ENCODE measurements at places on chromosomes 4 and X. TPM values are rescaled to one million over a fixed set of nuclear protein-coding genes. Genes with fewer than 3 reads are reported as not detected.

The XAGE1B gene
- total RNA-seq = not detected

DNA sequence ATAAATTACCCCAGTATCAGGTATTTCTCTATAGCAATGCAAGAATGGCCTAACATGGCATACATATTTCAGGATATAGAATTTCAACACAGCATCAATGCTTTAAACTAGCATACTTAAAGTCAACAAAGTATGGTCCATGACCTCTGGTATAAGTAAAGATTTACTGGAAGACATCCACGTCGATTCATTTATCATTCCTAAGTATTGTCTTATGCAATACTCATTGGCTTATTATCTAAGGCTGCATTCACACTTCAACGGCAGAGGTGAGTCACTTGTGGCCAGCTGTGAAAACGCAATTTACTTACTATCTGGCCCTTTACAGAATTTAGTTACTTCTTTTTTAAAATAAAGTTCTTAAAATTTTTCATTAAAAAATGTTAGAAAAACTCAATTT lies 42.6 kb downstream of the ADGRA3 start:
- peak; percentile 50 for DNase-seq

The COX7B2 gene
- not detected for total RNA-seq

The TSR2 gene
- 41.4 TPM for total RNA-seq

GRCh38 chrX:124388562-124388961 lies 42.2 kb downstream of the SH2D1A start:
- peak; percentile 50 for DNase-seq

DNA sequence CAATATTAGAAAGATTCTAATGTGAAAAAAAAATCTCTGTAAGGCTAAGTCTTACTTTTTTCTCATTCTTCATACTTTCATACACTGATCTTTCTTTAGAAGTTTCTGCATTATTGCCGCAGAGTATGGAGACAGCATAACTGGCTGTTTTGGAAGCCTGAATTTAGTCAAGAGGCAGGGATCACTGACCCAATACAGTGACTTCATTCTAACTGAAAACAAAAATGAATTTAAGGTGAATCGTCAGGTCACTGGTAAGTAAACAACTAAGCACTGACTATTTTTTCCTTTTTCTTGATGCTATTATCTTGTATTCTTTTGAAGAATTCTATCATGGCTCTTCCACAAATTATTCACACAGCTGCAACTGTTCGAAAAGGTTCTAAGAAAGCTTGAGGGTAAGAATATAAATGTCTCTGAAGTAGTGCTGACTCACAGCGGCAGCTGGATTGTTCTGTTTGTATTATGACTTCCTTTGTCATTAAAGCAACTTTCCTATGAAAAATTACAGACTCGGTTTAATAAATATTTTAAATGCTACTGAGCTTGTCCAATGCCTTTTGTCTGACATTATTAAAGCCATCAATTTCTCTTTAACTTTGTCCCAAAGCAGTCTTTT lies 609.3 kb downstream of the FSTL5 start:
- DNase-seq = peak; percentile 58

GRCh38 chr4:30454504-30454903 lies 265.7 kb upstream of the PCDH7 start:
- no peak for DNase-seq

The ADH1C gene
- 0.57 TPM for total RNA-seq

The VCX2 gene
- total RNA-seq = not detected

GRCh38 chr4:655464-656151 lies 18.5 kb downstream of the ATP5ME start:
- DNase-seq = no peak

The HSD17B13 gene
- total RNA-seq = not detected

- no peak for DNase-seq
Observed at GRCh38 chr4:188459381-188459780, 320.1 kb downstream of the TRIML1 start.

The ARHGAP6 gene
- 0.44 TPM for total RNA-seq

DNA sequence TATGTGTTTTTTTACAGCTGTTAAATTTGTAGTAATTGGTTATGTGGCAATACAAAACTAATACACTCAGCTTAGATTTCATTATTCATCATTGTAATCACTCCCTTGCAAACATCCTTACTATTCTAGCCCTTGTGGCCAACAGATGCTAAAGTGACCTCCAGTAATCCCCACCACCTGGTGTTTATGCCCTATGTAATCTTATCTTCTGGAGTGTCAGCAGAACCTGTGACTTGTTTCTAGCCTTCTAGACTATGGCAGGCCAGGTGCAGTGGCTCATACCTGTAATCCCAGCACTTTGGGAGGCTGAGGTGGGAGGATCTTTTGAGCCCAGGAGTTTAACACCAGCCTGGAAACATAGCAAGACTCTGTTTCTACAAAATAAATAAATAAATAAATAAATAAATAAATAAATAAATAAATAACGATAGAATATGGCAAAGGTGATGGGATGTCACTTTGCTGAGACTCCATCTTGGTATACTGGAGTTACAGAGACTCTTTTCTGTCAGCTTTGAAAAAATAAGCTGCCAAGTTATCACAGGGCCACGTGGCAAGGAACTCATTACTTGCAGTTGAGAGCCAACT lies 12.3 kb upstream of the TSR2 start:
- no peak for DNase-seq

The TGIF2LX gene
- not detected for total RNA-seq

GRCh38 chr4:181970366-181970765 lies 272.8 kb upstream of the TENM3 start:
- DNase-seq = no peak

GRCh38 chr4:122364700-122365404 lies 14.0 kb upstream of the ADAD1 start:
- DNase-seq = no peak

GRCh38 chrX:52265713-52266112 lies 81.0 kb downstream of the MAGED4 start:
- no peak for DNase-seq

GRCh38 chr4:139602776-139603360 lies 46.8 kb upstream of the SETD7 start:
- no peak for DNase-seq

The CLDN34 gene
- total RNA-seq = not detected

The RELL1 gene
- 46.7 TPM for total RNA-seq

The STX18 gene
- total RNA-seq = 48.1 TPM

GRCh38 chr4:6420036-6420435 lies 52.4 kb downstream of the PPP2R2C start:
- no peak for DNase-seq

DNA sequence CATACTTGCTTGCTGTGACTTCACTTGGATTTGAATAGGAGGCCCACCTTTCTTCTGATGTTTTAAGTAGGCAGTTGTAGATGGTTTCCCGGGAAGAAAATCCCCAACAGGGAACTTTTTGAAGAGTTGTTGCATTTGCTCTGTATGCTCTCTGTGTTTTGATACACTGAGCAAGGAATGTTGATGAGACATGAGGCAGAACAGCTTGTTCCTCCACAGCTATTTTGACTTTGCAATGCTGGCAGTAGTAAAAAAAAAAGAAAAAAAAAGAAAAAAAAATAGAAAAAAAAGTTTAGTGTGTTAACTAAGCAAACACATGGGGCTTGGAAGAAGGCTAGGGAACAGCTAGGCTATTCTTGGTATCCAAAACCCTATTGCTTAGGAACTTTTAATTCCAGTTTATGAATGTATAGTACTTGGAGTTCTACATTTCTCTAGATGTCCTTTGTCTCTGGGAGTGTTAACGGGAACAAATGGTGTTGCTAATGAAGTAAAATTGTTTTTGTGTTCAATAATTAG lies 23.4 kb upstream of the PAQR3 start:
- no peak for DNase-seq

- no peak for DNase-seq
Observed at GRCh38 chr4:6730603-6731317, 14.8 kb downstream of the BLOC1S4 start.

The OGT gene
- total RNA-seq = 52.7 TPM

DNA sequence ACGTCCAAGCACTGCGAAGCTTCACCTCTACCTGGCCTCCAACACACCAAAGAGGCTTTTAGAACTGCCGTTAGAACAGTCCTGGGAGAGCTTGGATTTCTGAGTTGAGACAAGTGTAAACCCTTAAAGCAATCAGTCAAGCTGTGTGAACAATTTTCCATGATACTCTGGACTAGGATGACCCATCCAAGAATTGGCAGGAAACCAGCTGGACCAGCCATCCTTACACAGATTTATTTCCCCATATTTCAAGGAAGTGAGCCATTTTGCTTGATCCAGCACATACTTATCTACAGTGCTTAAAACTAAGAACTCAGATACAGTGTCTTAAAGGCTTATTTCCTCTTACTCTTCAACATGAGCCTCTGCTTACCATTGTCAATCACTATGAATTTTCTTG lies 340.7 kb upstream of the HS3ST1 start:
- no peak for DNase-seq

GRCh38 chr4:116705466-116705865 lies 379.9 kb downstream of the TRAM1L1 start:
- DNase-seq = no peak

The GPR143 gene
- not detected for total RNA-seq

DNA sequence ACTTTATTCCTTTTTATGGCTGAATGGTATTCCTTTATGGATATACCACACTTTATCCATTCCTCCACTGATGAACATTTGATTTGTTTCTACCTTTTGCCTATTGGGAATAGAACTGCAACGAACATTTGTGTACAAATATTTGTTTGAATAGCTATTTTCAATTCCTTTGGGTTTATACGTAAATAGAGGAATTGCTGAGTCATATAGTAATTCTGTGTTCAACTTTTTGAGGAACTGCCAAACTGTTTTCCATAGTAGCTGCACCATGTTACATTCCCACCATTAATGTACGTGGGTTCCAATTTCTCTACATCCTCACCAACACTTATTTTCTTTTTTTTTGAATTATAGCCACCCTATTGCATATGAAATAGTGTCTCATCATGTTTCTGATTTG lies 156.5 kb upstream of the ATP6AP2 start:
- DNase-seq = no peak

The GSX2 gene
- total RNA-seq = not detected

DNA sequence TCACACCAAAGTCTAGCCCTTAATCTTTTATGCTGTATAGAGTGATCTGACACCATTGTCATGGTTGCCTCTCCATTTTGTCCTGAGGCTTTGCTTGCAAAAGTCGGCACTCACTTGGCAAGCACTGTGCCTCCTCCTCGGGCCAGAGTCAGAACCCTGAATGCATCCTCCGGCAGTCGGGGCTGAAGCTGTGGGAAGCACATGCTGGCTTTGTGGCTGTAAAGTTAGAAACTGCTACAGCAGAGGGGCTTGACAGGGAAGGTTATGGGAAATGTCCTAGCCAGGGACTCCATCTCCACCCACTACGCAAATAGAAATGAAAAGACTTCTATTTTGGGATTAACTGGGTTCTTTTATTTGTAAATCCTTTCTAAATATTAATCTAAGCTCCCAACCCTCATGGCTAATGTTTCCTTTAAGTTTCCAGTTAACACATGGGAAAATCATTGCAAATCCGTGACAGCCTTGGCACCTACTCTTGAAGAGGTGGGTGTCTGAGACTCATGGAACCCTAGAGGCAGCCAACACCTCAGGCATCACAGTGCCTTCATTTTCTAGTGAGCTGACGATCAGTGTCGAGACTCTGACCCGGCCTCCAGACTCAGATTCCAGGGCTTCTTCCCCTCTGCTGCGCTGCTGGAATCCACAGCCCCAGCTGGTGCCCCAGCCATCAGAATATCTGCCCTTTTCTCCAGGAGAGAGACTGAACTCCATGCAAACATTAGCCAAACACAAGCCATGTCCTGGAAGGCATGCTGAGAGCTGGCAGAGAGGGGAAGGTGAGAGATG lies 7.9 kb upstream of the CLDN24 start:
- DNase-seq = no peak

DNA sequence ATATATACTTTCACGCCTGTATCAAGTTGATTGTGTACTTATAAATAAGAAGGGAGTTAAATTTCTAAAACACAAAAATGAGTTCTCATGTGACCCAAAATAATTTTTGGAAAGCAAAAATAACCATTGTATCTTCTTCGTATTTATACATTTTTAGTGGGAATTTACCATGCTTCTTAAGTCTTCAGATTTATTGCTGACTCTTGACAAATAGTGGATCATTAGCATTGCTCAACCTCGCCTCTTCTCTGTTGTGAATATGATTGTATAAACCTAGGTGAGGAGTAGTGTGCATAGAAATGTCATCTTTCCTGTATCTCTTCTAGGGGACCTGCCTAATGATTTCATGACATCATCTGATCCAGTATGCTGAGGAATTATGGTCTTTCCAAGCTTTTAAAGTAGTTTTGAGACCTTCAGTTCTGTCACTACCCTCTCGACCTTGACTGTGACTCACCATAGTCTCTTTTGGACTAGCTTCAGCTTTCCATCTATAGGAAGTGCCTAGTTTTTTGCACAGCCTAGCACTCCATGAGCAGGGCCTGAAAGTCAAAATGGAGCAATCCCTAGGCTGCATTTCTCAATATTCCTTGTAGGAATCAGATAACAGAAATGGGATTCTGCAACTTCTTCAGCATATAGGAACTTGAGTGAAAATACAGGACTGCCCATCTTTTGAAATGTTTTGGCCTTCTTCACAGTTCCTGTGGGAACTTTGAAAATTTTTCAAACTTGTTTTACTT lies 157.6 kb downstream of the ARX start:
- no peak for DNase-seq

GRCh38 chrX:107682256-107682655 lies 53.9 kb downstream of the PRPS1 start:
- no peak for DNase-seq

The DNAAF6 gene
- total RNA-seq = not detected

DNA sequence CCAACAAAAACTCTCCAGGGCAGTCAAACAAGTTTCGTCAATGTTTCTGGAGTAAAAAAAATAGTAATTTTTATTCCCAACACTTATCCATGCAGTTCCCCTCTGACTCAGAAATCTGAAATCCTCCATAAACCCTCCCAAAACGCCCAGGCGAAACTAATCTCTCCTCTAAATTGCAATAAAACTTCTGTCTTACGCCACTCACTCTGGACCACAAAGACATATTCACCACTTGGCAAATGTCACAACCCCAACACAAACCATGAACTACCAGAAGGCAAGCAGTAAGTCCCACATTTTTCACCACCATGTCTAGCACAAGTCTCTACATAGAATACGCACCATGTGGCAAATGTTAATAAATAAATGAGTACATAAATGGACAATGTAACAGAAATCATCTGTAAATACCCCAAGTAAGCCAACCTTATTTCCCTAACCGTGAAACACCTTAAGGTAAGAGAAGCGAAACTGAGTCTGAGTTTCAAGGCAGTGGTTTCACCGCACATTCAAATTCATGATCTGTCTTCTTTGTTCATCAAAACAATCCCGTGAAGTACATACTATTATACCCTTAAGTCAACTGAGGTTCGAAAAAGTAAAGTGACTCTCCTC lies 1.6 kb downstream of the PAPSS1 start:
- peak; percentile 54 for DNase-seq

DNA sequence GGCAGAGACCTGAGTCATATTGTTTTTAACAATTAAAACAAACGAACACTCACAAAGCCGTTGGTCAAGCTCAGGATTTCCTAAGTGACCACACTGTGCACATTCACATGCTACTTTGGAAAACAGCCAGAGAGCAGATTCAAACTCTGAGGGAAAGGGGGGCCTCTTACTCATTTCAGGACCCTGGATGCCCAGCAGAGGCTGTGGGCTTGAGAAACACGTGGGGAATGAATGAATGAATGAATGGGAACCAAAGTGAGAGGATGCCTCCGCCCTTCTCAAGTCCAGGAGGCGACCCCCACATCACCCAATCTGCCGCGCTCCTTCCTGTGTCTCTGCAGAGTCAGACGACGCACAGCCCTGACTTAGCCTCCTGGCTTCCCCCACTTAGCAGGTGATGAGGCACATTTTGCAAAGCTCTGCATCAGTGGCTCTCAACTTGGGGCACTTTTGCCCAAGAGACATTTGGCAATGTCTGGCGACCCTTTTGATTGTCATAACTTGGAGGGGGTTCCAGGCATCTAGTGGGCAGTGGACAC lies 76.0 kb downstream of the ABLIM2 start:
- peak; percentile 30 for DNase-seq

GRCh38 chrX:49220100-49220499 lies 13.0 kb downstream of the CACNA1F start:
- DNase-seq = no peak
